ENCODE measurements at places on chromosomes 11 and 22.

- no peak for DNase-seq
Observed at GRCh38 chr22:28465841-28466240, 213.8 kb downstream of the TTC28 start.

DNA sequence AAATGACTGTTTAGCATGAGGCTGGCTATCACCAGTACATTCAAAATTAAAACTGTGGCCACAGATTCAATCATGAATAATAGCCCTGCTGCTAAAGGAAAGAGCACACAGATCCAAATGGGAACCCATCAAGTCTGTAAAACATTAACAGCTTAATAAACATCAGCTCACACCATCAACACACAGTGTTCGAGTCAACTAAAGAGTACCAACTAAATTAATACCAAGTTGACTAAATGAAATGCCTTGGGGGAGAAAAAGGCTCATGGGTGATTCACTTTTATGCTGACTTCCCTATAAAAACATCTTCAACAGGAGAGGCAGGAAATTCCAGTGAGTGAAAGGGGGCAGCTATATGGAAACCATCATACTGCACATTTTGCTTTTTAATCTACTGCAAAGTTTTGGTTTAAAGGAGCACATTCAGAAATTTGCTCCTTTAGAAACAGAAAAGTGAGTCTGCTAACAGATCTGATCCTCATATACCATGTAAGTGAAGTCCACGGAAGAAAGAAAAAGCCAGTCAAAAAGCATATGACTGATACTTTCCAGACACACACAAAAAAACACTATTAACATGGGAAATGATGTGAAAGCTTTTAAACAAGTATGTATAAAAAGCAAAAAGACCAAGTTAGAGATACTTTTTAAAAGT, 16.3 kb downstream of the LGR4 start:
- DNase-seq: no peak

- DNase-seq: no peak
Observed at GRCh38 chr11:116352881-116353280, 419.9 kb downstream of the BUD13 start.

DNA sequence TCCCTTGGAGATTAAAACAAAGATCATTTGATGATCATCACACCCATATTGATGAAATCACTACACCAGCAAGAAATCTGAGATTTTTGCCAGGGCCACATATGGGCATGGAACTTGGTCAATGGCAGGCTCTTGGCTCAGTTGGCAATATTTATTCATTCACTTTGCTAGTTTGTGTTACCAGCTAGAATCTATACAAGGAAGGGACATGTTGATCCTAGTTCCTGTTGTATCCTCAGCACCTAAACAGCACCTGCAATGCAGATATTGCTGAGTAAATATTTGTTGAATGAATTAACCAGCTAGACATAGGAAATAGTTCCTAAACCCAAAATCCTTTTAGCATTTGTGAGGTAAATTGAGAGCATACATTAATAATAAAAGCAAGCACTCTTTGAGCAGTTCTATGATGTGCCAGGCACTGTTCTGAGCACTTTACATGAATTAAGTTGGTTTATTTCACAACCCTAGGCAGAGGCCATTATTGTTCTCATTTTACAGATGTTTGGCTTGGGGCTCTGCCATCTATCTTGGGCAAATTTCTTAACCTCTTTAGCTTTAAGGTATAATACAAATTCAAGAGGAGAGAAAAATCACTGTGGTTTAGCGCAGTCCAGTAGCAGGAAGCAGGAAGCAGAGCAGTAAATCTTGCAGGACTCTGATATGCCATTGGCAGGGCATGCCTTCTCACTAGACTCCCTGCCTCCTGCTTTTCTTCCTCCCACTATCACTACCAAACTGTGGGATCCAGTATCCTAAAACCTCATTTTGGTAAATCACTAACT, 1.6 kb downstream of the TRIM68 start:
- DNase-seq: no peak

GRCh38 chr11:85827748-85828639, 17.1 kb upstream of the SYTL2 start:
- no peak for DNase-seq

DNA sequence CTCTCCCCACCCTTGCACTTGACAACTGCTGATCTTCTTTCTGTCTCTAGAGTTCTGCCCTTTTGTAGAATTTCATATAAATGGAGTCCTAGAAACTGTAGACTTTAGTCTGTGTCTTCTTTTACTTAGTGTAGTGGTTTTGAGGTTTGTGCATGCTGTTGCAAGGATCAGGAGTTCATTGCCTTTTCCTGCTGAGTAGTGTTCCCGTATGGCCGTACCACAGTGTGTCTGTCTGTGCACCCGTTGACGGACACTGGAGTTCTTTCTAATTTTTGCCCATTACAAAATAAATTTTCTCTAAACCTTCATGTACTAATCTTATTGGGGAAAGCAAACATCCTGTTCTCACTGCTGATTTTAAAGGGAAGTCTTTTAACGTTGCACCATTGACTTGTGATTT, 138.1 kb downstream of the TBC1D22A start:
- no peak for DNase-seq

- DNase-seq: no peak
Observed at GRCh38 chr22:48426466-48427380, 1401.0 kb downstream of the BRD1 start.

GRCh38 chr11:119125821-119126220, 4.4 kb downstream of the HINFP start:
- DNase-seq: no peak

GRCh38 chr11:26936109-26936508, 57.8 kb upstream of the FIBIN start:
- DNase-seq: no peak

DNA sequence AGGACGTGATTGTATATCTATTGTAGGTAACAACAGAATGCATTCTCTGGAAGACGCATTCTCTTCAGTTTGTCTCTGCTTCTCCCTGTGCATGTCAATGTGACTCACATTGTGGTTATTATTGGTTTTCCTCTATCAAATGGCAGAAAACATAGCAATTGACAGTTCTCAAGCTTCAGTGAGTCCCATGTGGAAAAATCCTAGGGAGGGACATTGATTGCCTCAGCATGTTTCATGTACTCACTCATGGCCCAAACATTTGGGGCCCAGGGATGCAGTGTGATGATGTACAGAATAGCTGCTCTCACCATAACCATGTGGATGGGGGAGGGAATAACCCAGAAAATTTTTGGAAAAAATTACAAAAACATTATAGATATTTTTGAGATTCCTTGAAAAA, 9.3 kb upstream of the ARL14EP start:
- no peak for DNase-seq

DNA sequence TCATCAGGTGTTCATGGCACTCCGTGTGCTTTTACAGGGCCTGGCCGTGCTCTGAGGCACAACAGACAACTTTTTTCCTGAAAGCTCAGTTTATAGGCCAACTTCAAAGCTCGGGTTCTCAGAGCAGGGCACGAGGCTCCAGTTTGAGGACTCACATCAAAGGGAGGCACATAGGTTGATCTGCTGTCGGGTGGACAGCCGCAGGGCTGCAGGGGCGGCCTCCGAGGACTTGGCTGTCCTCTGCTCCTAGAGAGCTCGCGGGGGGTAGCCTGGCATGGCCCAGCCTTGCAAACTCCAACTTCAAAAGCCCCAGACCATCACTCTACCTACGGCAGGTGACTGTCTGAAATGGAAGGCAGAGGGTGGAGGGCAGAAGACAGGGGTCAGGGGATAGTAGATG, 31.6 kb downstream of the C11orf58 start:
- DNase-seq: no peak

GRCh38 chr22:26321469-26321913, 107.6 kb upstream of the ASPHD2 start:
- no peak for DNase-seq

DNA sequence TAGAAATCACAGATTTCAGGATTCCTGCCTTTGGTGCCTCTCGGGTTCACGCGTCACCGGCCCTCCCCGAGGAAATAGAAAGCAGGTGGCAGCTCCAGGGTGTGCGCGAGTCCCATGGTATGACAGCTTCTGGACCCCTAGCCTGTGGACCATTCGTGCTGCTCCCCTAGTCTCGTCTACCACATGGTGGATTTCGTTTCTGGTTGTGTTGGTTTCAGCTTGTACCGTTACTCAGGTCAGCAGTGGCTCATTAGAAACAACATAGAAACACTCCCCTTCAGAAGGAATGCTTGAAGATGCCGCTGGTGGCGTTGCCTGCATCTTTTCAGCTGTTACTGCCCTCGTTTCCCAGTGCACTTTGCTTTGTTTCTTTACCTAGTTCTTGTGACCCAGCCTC, 700 bp downstream of the TTC17 start:
- DNase-seq: no peak

- no peak for DNase-seq
Observed at GRCh38 chr11:97143463-97143862, 753.6 kb downstream of the JRKL start.

GRCh38 chr11:123174196-123175183, 20.6 kb downstream of the CLMP start:
- no peak for DNase-seq

- no peak for DNase-seq
Observed at GRCh38 chr11:118087931-118088330, 1.2 kb upstream of the SMIM35 start.

DNA sequence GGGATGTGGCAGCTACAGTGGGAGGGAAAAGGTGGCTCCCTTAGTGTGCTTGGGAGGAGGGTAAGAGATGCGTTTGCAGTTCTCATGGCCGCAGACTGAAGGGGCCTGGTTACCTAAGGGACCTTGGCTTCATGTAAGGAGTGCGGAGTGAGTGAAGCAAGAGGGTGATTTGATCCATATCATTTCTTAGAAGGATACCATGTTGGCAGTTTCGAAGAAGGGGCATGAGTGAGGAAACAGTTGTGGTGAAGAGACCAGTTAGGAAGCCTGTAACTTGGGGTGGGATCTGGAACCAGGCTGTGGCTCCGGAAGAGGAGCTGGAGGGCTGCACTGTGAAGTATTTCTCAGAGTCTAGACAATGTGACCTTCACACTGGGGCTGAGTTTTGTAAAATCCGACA, 45.0 kb downstream of the ST3GAL4 start:
- DNase-seq: no peak

- DNase-seq: no peak
Observed at GRCh38 chr22:27310966-27311697, 490.4 kb downstream of the MN1 start.

DNA sequence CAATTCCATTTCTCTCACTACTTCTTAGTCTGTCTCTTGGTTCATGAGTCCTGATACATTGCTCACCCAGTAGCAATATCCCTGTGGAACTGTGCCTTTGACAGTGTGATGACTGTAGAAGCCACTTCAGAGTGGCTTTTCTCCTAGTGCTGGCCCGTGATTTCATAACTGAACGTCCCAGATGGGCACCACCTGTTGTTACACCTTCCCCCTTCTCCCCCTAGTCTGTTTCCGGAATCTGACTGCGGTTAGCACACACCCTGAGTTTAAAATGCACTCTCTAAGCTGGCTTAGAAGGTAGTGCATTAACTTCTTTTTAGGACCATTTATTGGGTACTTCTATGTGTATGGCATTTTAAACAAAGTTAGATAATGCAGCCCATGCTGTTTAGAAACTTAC, 83.0 kb downstream of the ALX4 start:
- DNase-seq: no peak

DNA sequence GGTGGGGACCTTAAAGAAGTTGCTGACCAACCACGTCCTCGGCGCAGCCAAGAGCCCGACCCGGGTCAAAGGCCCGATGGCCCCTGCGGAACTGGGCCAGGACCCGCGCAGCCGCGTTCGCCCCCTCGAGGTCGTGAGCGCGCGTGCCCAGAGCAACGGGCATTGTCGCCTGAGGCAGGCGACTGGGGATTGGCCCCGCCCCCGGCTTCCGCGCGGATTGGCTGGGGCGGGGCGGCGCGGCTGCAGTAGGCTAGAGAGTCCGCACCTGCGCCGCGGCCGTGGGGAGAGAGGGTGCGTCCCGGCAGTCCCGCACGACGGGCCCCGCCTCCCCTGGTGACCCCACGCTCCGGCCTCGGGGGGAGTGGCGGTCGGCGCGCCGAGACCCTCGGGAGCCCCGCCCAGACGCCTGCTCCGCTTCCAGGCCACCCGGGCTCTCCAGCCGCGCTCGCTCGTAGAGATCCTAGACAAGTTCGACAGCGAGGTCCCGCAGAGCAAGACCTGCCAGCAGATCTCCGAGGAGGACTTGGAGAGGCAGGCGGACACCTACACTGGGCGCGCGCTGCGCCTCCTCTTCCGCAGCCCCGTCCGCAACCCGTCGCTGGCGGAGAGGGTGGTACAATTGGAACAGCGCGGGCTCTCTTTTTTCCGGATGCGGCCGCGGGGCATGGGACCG, 8.3 kb upstream of the PPIL2 start:
- peak; percentile 81 for DNase-seq

GRCh38 chr11:70813651-70814050, 415.3 kb downstream of the CTTN start:
- DNase-seq: no peak

- no peak for DNase-seq
Observed at GRCh38 chr11:78074756-78075155, 4.9 kb downstream of the NDUFC2 start.

GRCh38 chr11:119338318-119338890, 2.3 kb downstream of the C1QTNF5 start:
- peak; percentile 72 for DNase-seq

DNA sequence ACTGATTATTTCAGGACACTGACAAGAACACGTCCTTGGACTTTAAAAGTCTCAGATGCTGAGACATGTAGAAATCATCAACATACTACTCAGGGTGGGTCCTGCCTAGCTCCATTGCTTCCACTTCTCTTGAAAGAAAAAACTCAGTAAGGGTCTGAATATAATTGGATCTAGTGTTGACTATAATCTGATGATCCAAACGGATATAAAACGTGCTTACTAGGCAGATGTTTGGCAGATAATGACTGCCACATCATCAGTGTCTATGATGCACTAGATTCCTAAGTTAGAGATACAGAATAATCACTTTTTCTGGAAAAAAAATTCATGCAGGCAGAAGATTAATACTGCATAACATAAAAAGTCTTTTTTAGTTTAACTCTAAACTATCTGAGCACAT, 21.6 kb downstream of the GUCY1A2 start:
- no peak for DNase-seq

DNA sequence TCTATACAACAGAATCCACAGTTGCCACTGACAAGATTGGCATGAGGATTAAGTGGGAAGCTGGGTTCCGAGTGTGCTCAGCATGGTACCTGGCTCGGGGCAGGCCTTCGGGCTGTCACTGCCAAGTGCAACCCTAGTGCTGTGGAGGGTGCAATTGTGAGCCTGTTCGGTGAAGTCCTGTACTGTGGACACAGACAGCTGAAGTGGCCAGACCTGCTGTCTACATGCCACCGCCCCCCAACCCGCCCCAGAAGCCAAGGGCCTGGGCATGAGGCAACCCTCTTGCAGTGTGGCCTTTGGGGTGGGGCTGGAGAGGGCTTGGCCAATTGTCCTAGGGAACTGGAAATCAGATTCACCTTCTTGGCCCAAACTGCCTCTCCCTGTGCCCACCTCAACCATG, 15.6 kb upstream of the SHISAL1 start:
- no peak for DNase-seq

- no peak for DNase-seq
Observed at GRCh38 chr11:83521647-83522596, 235.8 kb upstream of the CCDC90B start.

- DNase-seq: no peak
Observed at GRCh38 chr11:122170815-122171475, 54.9 kb upstream of the BLID start.

Measured in activated naive CD4-positive, alpha-beta T cell treated with Interleukin-2 at 50 U/mL for 16 hours (primary cell).